ENCODE measurements at places on chromosomes 13 and 19.

- DNase-seq, result no peak
Measured at GRCh38 chr19:45069056-45069455, 7.2 kb downstream of the ZNF296 start.

GRCh38 chr13:22082030-22082429 is 411.2 kb downstream of the FGF9 start:
- no peak for DNase-seq

DNA sequence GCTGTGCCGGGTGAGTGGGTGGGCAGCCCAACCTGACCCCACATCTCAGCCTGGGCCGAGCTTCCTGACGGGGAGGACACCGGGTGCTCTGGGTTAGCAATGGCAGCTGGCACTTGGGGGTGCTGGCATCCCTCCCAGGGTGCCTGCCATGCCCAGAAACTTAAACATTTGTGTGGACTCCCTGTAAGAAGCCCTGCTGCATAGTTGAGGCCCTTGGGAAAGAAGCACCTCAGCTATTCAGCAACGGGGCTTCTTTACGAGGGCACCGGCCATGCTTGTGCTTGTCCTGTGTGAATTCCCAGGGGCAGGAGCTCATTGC is 33.8 kb upstream of the MEDAG start:
- no peak for DNase-seq

GRCh38 chr19:52889076-52889475 is 8.4 kb downstream of the ZNF320 start:
- no peak for DNase-seq

DNA sequence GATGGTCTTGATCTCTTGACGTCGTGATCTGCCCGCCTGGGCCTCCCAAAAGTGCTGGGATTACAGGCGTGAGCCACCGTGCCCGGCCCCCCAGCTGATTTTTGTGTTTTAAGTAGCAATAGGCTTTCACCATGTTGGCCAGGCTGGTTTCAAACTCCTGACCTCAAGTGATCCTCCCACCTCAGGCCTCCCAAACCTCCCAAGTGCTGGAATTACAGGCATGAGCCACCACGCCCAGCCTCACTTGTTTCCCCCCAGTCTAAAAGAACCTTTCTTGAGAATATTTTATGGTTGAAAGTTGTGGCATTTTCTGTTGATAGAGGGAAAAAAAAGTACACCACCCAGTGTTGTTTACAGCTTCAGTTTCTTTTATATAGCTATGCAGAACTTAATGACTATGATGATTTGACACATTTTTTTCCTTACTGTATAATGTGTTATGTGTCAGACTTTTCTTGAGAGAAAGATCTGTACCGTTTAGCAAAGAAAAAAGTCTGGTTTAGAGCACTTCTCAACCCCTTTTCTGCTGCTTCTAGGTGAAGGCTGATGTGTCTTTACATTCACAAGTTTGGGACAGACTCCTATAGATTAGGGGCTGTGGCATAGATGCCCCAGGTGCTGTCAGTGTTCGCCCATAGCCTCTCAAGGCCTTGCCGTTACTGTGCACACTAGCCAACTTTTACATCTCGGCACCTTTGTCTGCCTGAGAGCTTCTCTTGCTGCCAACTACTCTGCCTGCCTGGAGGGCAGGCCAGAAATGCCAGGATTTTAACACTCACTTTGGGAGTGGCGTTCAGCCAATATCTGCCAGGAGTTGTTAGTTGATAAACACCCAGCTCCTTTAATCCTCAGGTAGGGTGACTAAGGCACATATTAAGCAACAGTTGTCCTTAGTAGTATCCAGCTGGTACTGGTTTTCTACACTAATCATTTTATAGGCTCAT is 33.0 kb downstream of the KCTD4 start:
- DNase-seq, result no peak

GRCh38 chr13:70016116-70016515 is 91.5 kb upstream of the ATXN8OS start:
- DNase-seq, result no peak

GRCh38 chr13:75986818-75987217 is 350.7 kb downstream of the LMO7 start:
- no peak for DNase-seq

DNA sequence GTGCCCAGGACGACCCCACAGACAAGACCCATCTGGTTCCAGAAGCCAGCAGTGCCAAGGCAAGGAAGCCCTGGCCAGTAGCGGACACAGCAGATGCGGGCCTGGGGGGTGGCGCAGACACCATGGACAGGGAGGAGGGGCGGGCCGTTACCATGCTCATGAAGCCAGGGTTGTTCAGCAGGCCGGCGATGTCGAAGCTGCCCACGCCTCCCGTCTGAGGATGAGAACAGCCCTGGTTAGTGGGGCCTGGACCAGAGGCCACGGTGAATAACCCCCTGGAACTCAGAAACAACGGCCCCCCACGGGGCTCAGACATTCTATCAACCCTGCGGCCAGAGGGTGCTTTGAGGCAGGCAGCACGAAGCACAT is 21.5 kb upstream of the SLC39A3 start:
- no peak for DNase-seq

- DNase-seq, result no peak
Measured at GRCh38 chr19:3292958-3293529, 68.6 kb downstream of the CELF5 start.

DNA sequence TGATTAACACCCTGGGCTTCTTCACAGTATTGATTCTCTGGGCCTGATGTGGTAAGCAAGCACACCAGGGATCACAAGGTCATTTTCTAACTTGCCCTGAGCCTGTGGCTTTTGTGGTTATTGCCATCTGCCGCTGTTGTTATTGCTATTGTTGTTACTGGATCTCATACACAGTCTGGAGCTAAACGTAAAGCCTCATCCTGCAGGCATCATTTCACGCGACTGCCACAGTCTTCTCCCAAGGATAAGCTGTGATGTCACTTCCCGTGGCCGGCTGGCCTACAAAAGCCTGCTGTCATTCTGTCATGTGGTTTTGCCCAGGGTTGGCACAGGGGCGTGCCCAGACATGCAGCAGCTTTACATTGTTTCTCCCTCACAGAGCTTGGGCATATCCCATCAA is 154.0 kb upstream of the GPR12 start:
- peak; percentile 75 for DNase-seq

DNA sequence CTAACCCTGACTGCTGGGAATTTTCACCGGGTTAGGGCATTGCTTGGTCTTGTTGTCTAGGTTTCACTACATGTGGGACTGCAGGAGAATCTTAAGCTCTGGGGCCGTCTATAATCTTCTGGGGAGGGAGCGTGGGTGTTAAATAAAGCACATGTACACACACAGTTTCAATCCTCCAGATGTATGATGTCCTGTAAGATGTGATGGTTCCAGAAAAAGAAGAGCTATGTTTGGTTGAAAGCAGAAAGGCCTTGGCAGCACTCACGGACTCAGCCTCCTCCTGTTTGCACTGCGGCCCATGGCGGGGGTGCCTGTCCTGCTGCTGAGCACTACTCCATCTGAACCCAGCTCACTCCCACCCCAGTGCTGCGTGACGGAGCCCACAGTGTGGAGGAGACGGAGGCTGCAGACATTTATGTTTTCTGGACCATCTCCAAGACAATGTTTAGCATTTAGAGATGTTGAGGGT is 343.5 kb downstream of the TEX29 start:
- no peak for DNase-seq

- no peak for DNase-seq
Measured at GRCh38 chr13:28953714-28954418, 133.7 kb downstream of the MTUS2 start.

GRCh38 chr13:31859571-31859970 is 120.2 kb downstream of the RXFP2 start:
- DNase-seq, result no peak

DNA sequence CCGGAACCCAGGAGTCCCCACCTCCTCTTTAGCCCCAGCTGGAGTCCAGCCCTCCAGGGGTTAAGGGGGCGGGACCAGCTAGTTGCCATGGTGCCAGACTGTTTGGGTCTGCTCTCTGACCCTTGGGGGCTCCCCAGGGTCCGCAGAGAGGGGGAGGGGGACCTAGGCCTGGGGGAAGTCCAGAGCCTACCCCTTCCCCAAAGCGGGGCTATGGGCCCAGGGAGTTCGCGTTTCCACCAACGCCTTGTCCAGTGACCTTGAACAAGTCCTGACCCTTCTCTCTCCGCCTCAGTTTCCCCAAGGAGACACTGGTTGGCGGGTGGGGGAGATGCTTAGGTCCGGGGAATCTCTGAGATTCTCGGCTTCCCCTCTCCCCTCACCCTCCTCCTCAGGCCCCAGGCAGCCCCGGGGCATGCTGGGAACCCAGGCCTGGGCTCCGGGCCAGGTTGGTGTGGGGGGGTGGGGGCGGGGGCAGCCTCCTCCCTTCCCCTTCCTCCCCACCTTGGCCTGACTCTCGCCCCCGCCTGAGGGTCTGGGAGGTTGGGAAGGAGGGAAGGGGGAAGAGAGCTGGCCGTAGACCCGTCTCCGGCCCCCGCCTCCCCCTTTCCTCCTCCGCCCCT is 2.6 kb upstream of the SPACA6 start:
- peak; percentile 33 for DNase-seq
